Stimulated activated CD8-positive, alpha-beta memory T cell treated with anti-CD3 and anti-CD28 coated beads, Interleukin-2, amount 100 ng/mL, for 1 hour (primary cell): ENCODE measurements at places on chromosomes 2 and 18.
A peak's percentile ranks its signal among the peaks of the same experiment; 100 is the strongest.

GRCh38 chr18:12520442-12520992, 112.8 kb downstream of the PRELID3A start:
- DNase-seq = no peak

GRCh38 chr2:226969417-226970080, 133.7 kb downstream of the RHBDD1 start:
- no peak for DNase-seq

DNA sequence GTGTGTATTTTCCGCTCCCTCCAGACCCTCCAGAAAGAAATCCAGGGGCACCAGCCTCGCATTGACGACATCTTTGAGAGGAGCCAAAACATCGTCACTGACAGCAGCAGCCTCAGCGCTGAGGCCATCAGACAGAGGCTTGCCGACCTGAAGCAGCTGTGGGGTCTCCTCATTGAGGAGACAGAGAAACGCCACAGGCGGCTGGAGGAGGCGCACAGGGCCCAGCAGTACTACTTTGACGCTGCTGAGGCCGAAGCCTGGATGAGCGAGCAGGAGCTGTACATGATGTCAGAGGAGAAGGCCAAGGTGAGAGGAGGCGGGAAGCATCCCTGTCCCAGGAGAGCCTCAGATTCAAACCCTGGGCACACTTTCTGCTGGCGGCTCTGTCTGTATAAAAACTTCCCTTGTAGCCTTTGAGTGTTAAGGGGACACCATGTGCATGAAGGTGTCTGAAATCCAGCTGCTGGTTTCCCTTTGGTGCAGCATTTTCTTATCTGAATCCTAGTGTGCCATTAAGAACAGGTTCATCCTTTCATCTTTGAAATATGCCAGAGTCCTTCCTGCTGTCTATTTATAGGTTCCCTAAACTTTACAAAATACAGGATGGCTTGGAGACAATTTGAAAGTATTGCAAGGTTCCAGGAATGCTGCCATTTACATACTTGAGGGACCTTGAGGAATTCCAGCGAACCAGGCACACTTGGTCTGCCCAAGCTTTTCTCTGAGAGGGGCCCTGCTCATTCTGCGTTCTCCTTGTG, 77.1 kb upstream of the EML6 start:
- no peak for DNase-seq

- DNase-seq = peak; percentile 18
Measured at GRCh38 chr18:77000527-77000926, 132.1 kb downstream of the MBP start.

- no peak for DNase-seq
Measured at GRCh38 chr18:8912348-8913326, 189.9 kb upstream of the NDUFV2 start.

GRCh38 chr2:109419960-109420370, 193.8 kb downstream of the SEPTIN10 start:
- no peak for DNase-seq

GRCh38 chr2:231708773-231709635, 679 bp downstream of the PTMA start:
- peak; percentile 49 for DNase-seq

GRCh38 chr2:23422089-23423061, 37.4 kb downstream of the KLHL29 start:
- no peak for DNase-seq

DNA sequence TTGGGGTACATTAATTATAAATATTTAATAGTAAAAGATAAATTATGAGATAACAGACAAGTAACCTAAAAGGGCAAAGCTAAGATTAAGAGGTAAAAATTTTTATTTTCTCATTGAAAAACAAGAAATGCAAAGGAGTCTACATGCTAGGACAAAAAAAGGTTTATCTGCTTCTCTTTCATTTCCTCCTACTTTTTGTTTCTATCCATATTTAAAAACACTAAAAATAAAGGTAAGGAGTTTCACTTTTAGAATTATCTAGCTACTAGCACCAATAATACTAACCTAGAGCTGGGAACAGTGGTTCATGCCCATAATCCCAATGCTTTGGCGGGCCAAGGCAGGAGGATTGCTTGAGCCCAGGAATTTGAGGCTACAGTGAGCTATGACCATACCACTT, 1551.7 kb upstream of the SLC39A10 start:
- no peak for DNase-seq

GRCh38 chr18:76972241-76972640, 149.9 kb downstream of the ZNF236 start:
- no peak for DNase-seq

DNA sequence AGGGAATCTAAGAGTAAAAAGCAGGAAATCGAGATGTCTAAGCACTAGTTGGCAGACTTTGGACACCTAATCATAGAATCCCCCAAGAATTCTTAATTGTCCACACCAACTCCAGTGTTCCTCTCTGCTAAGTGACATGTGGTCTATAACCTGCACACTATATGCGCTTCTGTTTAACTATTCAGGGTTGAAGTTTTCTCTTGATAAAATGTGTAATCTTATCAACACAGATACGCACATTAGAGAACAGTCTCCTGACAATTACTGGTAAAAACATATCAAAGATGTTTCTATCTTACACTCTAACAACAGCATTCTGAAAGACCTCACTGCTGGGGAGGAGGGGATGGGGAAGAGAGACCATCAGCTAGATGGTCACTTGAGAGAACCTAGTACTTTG, 3.9 kb downstream of the ABCB11 start:
- no peak for DNase-seq

DNA sequence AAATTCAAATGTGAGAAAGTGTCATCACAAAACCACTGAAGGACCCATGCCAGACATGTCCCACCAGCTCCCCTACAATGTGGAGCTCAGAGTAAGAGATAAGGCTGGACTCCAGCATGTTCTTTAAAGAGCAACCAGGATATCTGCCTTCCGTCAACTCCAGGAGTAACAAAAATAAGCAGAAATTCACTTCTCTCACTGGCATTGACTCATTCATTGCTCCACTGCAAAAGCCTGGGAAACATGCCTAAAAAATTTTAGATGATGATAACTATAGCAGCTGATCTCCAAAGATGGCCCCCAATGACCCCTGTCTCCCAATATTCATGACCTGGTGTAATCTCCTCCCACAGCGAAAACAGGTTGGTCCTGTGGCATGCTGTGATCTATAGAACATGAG, 314.5 kb downstream of the NCKAP5 start:
- DNase-seq = no peak

GRCh38 chr2:185628985-185629384, 109.6 kb upstream of the FSIP2 start:
- DNase-seq = no peak

- no peak for DNase-seq
Measured at GRCh38 chr2:171287036-171287571, 126.4 kb upstream of the TLK1 start.

- no peak for DNase-seq
Measured at GRCh38 chr2:201904538-201905420, 98.4 kb downstream of the CDK15 start.

DNA sequence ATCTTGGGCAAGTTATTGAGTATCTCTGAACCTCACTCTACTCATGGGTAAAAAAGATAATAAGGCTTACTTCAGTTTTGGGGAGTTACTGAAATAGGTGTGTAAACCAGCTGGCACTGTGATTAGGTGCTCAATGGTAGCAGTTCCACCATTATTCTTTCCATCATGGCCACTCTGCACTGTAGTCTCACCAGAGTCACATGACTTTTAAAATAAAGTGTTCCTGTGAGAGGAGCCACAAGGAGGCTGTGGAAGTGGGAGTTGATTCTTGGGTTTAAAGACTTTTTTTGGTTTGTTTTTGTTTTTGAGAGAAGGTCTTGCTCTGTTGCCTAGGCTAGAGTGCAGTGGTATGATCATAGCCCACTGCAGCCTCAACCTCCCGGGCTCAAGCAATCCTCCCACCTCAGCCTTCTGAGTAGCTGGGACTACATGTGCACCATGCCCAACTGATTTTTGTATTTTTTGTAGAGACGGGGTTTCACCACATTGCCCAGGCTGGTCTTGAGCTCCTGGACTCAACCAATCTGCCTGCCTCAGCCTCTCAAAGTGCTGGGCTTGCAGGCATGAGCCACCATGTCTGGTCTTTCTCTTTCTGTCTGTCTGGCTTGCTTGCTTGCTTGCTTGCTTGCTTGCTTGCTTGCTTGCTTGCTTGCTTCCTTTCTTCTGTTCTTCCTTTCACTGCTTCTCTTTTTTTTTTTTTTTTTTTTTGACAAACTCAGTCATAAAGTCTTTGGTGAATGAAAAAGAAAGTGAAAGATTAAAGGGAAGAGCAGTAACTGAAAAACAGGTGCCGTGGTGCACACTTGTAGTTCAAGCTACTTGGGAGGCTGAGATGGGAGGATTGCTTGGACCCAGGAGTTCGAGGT, 21.2 kb upstream of the ACVR1 start:
- no peak for DNase-seq

DNA sequence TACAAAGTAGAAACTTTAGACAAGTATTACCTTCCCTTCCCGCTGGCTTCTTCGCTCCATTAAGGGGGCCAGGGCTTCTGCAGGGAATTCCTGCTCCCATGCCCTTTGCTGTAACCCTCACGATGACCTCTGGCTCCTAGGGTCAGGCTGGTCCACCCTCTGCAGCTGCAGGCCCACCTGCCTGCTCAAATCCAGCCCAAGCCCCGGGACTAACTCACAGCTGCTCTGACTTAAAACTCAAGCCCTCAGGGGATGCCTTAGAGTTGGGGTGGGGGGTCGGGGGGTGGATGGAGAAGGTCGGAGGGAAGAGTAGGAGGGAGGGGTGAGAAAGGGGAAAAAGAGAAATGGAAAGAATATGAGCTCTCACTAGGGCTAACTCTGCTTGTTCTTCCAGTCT, 4.9 kb downstream of the IGFBP5 start:
- DNase-seq = no peak

DNA sequence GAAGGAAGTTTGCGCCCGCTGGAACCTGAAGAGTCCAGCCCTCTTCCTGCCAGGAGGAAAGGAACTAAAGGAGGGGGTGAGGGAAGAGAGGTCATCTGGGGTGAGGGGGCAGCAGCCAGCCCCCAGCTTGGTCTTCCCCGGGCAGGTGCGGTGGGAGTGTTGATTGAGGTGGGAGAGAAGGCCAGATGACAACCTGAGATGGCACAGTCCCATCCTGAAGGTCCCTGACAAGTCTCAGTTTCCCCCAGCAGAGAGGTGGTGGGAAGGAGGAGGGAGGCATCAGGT, 240.9 kb downstream of the HAUS1 start:
- no peak for DNase-seq

DNA sequence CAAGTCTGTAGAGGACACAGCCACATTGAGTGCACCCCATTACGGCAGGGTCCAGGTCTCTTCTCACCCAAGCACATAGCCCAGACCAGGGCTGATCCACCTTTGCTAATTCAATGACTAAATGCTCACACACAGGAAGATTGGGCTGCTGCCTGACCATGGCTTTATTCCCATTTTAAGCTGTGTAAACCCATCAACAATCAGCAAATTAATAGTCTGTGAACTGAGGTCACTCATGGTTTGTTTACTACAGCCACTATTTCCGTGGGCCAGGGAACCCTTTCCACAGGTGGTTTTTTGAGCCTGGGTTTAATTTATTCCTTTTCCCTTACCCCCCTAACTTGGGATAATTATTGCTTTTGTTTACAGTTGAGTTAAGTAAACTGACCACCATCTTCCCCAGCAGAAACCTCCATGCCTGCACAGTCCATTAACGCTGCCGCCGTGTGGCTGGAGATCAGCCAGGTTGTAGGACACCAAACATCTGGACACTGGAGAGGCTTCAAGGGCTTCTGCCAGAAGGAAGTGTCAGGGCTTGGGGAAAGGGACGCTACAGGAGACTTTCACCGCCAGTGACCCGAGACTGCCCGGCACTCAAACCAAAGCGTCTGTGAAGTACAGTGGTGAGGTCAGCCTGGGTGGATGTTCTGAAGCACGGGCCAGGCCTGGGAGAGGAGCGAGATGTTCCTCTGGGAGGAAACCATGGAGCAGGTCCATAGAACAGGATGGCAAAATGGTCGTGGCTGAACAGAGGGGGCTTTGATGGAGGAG, 282.9 kb downstream of the DYSF start:
- no peak for DNase-seq

GRCh38 chr18:63271148-63271547, 48.4 kb downstream of the BCL2 start:
- DNase-seq = no peak

DNA sequence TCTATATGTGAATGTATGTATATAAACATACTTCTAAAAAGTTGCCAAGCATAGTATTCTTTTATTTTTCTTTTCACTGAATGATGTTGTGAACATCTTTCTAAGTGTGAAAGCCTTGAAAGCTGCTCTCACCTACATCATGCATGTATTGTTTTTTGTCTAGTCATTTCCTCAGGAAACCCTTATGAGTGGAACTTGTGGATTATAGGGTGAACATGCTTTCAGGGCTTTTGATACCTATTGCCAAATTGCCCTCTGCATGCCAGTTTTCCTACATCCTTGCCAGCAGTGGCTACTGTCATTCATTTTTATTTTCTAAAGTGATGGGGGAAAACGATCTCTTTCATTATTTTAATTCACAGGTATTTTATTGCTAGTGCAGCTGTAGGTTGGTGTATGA, 78.3 kb downstream of the ADAM23 start:
- DNase-seq = no peak
